ENCODE measurements at places on chromosomes 12 and 14.
A peak's percentile ranks its signal among the peaks of the same experiment; 100 is the strongest.

DNA sequence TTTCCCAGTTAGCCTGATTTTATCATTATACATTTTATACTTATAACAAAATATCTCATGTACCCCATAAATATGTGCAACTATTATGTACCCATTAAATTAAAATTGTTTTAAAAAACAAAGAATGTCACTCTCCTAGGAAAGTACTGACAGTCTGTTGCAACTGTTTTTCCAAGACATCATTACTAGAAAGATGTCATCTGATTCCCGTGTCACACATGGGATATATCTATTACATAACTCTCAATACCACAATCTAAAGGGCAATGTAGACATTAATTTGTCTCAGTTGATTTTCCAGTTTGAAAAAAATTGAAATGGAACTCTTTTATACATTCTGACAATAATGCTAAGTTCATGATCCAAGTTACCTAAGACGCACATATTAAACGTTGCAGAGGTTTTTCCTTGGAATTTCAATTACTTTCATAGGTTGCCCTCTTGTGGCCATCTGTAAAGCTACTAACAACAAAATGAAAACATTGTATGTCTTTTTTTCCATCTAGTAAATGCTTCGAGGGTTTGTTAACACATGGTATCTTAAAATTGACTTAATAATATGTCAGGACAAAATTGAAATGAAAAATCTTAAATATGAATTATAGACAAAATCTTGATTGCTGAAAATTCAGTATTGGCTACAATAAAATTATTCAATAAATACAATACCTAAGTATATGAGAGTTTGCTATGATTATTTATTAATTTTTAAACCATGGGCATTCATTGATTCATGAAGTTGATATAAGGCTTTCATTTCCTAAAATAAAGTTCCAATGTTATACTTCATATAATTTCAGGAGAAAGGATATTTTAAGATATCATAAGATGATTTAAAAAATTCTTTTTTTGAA, 131.6 kb downstream of the PPFIA2 start:
- DNase-seq = peak; percentile 16

- DNase-seq = no peak
Observed at GRCh38 chr14:66530526-66530925, 22.6 kb downstream of the GPHN start.

DNA sequence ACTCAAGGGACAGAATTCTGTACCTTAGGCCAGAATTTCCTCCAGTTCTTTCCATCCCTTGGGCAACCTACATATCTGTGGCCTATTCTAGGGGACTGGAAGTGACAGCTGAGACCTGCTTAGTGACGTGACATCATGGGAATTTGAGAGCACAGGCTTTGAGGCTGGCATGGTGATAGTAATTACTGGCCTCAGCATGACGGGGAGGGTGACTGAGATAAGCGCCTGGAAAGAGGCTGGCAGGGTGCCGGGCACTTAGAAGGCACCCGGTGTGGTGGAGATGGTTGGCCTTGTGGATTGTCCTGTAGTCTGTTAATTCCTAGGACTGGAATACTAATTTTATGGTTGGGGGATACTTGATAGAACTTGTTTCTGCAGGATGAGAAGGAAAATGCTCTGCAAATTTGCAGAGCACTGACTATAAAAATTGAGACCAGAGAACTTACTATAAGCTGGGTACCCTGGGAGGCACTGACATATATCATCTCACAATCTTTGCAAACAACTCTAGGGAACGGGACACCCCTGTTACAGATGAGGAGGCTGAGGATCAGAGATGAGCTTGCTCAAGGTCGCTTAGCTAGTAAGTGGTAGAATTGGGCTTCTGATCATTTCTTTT, 42.2 kb upstream of the TBX3 start:
- DNase-seq = no peak

- no peak for DNase-seq
Observed at GRCh38 chr12:32549675-32550079, 129.4 kb upstream of the DNM1L start.

GRCh38 chr12:130334937-130335336, 2.8 kb upstream of the PIWIL1 start:
- no peak for DNase-seq

DNA sequence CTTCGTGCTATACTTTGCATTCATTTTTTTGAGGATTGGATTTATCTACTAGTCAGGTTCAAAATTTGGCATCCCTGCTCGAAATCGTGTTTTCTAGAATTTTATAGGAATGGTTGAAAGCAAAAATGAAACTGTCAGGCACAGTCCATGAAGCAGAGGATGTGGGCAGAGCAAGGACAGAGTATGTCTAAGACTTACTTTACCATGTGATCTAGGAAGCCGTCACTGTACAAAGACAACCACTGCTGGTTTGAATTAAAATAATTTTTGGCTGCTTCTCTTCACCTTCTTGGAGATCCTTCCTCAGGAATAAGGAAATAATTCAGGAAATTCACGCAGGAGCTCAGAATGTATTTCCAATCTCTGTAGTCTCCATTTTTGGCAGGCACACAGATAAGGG, 31.6 kb upstream of the SGPP1 start:
- no peak for DNase-seq

Measured in right renal pelvis (tissue), 4 donors.